Effector CD4-positive, alpha-beta T cell (primary cell): ENCODE measurements at places on chromosomes 6 and 20.

- DNase-seq, result no peak
These were observed 2.3 kb upstream of the RRP36 start for GRCh38 chr6:43019152-43019551.

DNA sequence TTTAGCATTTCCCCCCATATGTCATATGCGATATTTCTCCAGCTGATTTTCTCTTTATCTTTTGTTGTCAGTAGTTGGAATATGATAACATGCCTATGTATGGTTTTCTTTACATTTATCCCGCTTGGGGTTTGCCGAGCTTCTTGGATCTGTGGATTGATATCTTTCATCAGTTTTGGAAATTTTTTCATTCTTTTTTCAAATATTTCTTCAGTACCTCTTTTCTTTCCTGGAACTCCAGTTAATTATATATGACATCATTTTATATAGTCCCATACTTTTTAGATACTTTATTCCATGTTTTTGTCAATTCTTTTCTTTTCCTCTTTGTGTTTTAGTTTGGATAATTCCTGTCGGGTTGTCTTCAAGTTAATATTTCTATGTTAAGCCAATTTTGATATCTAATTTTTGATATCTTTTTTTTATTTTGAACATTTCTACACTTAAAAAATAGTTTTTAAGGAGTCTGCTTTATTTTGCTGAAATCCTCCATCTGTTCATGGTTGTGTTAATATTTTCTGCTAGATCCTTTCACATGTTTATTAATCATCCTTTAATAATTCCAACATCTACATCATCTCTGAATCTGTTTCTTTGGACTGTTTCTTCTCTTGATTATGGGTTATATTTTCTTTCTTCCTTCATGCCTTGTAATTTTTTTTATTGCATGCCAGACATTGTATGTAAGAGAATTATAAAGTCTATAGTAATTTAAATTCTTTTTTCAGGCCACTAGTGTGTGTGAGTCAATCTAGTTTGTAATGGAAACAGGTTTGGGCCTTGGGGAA, 9.5 kb downstream of the ZDHHC14 start:
- no peak for DNase-seq

GRCh38 chr20:25216199-25216945, 20.9 kb downstream of the ENTPD6 start:
- DNase-seq, result no peak

- DNase-seq, result no peak
These were observed 39.5 kb upstream of the CHD6 start for GRCh38 chr20:41657655-41658054.

DNA sequence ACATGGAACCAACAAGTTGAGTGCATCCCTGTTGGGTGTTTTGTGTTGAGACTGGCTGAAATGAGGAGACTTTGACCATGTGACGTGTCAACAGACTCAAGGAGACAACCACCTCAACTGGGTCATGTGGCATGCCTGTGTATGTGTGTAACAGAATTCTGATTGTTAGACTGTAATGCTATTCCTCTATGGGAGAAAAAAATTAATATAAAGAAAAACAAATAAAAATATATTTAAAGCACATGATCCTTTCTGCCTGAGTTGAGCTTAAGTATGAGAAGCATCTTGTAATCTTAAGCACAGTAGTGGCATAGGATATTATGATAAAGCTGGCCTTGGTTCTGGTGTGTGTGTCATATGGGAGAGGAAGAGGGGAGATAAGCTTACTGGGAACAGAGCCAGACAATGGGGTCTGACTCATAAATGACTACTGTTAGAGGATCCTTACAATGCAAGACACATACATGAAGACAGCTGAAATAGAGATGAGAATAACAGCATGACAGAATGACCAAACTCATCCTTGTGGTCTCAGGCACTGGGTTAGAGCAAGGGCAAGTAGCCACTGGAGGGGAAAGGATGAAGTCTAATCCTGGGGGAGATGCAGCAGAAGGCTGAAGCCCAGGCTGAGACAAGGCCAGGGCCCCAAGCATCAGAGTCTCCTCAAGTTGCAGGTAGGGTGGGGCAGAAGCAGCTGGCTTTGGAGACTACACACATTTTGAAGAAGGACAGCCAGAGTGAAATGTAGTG, 9.2 kb downstream of the TP53INP2 start:
- DNase-seq, result no peak

DNA sequence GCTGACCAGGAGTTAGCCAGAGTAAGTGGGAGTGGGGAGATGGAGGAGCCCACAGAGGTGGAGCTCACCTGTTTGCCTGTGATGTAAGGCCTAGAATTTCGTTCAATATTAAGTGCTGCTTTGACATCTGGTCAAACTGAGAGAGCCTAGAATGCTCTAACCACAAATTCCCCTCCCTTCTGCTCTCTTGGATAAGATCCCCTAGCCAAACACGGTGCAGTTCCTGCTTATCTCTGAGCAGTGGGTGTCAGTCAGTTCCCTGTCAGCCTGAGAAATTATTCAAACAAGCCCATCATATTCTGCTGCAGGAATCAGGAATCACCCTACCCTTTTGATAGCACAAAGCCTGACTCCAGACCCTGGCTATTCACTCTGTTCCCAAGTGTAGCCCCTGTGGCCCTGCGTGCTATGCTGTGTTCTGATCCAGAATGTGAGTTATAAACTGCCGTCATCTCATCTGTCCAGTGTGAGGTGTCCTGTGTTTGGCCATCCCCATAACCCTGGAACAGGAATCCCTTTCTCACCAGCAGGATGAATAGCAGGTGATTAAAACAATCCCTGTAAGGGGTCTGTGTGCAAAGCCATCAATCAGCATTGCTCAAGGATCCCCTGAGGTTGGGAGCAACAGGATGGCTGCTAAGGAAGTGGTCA, 31.8 kb upstream of the ZNF133 start:
- no peak for DNase-seq

DNA sequence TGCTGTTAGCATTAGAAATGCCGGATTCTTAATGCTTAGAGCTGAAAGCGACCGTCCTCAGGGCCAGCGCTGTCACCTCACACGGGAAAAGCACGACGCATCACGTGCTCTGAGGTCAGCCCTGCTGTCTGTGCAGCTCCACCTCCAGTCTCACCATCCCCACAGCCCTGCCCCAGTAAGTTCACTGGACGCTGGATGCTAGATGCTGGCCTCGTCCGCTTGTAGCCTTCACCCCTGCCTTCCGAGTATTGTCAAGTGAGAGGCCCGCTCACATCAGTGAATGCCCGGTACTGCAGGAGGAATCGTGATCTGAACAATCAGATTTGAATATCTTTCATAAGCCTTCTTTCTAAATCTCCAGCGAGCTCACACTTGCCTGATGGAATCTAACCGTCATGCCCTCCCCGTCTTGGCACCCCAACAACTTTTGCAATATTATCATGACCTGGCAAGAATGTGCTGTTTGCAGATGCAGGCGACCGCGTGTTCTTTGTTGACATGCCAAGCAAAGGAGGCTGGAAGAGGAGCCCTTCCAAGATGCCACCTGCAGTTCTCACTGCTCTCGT, 64.9 kb downstream of the DLL1 start:
- no peak for DNase-seq

DNA sequence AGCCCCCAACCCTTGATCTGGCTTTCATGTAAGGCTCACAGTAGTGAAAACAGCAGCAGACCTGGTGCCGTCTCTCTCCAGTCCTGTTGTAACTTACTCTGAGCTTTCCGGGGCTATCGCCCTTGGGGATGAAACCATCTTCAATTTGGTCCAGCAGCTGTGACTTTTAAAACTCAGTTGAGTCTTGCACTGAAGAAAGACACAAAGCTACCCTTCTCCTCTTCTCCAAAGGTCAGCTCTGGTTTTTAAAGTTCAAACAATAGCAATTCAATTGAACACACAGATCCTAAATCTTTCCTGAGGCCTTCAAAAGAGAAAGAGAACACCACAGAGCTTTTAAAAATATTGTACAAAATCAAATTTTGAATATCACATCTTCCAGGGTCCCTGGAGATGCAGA, 83.5 kb downstream of the SNX5 start:
- DNase-seq, result no peak

- DNase-seq, result no peak
These were observed at the start of gene BMP5 for GRCh38 chr6:55875400-55875799. Gene BMP5, minus strand, starts transcription at chr6:55875590. Its CDS starts 725 bp downstream, at chr6:55874865.

DNA sequence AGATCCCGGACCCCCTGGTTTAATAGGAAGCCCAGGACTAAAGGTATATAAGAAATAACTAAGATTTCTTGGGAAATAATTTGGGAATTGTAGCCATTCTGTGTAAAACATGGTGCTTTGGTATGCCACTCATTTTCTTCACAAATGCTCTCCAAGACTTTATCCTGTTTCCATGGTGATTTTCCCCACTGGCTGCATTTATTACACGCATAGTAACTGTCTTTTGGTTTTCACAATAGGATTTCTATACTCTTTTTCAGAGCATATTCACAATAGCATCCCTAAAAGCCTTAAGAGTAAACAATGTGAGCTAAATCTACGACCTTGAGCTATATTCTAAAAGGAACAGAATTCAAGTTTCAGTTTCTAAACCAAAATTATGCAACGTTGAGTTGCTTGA, 160.8 kb downstream of the COL9A1 start:
- DNase-seq, result no peak

- DNase-seq, result no peak
These were observed 477.7 kb upstream of the SULF2 start for GRCh38 chr20:48262955-48263354.

DNA sequence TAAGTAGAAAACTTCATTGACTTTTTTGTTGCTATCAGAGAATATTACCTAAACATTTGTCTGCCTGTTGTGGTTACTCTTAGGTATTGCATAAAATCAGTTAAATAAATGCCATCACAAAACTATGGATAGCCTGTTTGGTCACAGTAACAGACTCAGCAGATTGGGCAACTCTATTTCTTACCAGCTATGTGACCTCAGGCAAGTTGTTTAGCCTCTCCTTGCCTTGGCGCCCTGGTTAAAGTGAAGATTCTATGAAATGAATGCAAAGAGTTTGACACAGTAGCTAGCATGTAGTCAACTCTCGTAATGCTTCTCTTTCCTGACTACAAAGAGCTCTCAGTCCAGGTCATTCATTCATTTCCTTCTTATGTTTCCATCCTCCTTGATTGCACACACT, 82.5 kb upstream of the ID4 start:
- no peak for DNase-seq

GRCh38 chr6:112223070-112223861, 31.1 kb downstream of the LAMA4 start:
- no peak for DNase-seq

- DNase-seq, result no peak
These were observed 151.8 kb downstream of the UNC5CL start for GRCh38 chr6:40887079-40887791.

DNA sequence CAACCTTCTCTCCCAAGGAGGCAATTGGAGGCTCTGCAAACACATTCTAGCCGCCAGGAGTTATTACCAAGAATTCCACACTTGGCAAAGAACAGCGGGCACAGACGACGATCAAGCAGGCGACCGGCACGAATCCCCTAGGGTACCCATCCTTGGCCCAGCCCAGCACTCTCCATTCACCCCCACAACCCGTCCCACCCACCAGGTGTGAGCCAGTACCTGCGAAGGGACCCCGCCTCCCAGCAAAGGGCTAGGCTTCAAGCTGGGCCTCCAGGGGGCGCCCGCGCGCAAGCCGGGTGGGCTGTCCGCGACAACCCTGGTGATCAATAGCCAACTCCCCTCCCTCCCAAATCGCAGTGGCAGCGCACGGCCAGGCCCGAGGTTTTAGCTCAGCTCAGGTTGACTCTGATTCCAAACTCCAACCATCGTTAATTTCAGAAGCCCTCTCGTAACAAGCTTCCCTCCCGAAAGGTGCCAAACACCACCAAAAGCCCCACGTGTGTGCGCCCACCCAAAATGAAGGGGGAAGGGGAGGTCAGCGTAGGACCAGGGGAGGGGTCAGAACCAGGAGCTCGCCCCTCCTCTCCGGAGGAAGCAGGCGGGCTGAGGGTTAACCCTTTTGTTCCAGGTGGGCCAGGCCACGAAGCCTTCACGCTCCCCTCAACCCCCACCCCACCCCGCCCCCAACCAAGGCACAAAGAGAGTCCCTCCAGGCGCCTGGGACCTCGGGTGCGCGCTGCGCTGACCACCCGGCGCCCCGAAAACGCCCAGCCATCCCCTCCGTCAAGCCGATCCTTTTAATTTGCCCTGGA, 2.1 kb downstream of the SALL4 start:
- peak; percentile 26 for DNase-seq

- DNase-seq, result no peak
These were observed 3.5 kb downstream of the SLC35F1 start for GRCh38 chr6:117910549-117910948.

- no peak for DNase-seq
These were observed 483.8 kb upstream of the EYS start for GRCh38 chr6:66190858-66191257.

DNA sequence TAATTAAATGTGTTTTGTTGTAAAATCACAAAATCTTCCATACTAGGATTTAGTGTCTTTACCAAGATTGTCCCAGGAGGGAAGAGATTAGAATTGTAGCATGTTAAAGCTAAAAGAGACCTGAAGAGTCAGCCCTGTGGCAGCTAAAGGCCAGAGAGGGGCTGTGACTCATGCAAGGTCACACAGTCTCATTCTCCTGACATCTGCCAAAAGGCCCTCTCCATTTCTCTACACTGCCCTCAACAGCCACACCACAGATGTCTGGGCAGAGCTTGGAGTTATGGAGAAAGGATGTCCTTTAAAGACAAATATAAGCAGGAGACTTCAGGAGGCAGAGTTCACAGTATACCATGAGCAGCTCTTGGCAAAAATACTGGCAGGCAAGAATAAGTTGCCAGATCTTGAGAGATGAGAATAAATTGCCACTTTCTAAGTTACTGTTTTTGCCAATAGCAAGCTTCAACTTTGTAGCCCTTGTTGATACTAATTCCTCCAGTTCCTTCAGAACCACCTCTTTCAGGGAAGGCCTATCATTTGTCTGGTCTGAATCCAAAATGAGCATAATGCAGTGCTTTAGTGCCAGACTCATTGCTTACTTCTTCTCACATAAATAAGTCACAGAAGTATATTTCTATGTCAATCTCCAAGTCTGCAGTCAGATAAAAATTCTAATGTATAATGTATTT, 41.7 kb downstream of the AKIRIN2 start:
- no peak for DNase-seq

GRCh38 chr6:118606268-118606667, 45.1 kb downstream of the CEP85L start:
- DNase-seq, result no peak

- DNase-seq, result no peak
These were observed 889.8 kb upstream of the GJE1 start for GRCh38 chr6:141242957-141243356.

DNA sequence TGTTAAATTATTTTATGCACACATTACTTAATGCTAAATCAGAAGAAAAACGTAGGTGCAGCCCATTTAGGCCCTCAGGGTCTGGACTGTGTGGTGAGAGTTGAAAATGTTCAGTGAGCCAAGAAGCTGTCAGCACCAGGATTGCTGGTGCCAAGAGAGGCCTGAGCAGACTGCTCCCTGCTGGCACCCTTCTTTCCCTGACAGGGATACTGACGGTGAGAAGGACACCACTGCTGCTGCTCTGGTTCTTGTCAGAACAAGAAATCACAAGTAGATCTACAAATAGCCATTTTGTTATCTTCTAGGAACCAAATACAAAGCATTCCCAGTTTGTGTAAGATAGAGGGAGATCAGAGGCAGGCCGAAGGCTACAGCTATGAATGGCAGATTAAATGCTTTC, 48.7 kb upstream of the CRISP1 start:
- DNase-seq, result no peak

- DNase-seq, result peak; percentile 38
These were observed 717 bp upstream of the ASF1A start for GRCh38 chr6:118893064-118893806.
